Activated T-cell treated with anti-CD3 and anti-CD28 coated beads, Interleukin-2, amount 50 U/mL, for 72 hours (primary cell): ENCODE measurements at places on chromosomes 12 and 14. TPM values are rescaled to one million over a fixed set of nuclear protein-coding genes. Genes with fewer than 3 reads are reported as not detected.

- DNase-seq = no peak
These were observed 15.4 kb upstream of the RNASE4 start for GRCh38 chr14:20668969-20669368.

- no peak for DNase-seq
These were observed 58.7 kb downstream of the ST8SIA1 start for GRCh38 chr12:22275843-22276242.

DNA sequence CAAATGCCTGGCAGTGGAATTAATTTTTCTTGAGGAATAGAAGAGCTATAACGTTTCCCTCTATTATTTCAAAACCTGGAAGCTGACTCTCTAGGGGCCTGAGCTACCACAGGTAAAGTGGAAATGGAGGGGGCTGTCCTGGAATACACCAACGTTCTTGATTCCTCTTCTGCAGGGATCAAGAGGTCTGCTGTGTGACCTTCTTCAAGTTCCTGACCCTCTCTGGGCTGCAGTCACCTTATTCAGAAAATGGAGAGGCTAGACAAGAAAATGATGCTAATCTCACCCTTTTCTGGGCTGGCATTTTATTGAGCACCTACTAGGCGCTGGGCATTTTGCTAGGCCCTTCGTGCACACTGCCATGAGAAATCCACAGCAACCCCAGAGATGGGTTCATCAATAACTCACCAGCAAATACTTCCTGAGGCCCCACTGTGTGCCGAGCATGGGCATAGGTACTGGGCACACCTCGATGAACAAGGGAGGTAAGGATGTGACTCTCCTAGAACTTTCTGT, 55.2 kb upstream of the DLK1 start:
- no peak for DNase-seq

- no peak for DNase-seq
These were observed 15.7 kb downstream of the ADIPOR2 start for GRCh38 chr12:1706632-1706980.

DNA sequence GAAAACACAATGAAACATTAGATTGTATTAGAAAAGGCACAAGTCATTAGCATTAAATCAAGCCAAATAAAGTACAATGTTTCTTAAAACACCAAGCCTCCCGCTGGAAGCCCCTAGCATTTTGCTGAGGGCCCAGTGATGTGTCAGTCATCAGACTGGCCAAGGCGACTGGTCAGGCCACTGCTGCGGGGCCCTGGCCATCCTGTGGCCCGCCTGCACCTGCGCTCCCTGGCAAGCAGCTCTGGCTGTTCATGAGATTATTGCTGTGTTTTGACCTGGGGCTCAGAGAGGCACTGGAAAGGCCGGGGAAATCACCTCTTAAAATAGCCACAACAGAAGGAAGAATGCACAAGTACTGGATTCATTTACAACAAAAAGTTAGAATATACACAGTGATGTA, 24.2 kb upstream of the AMN start:
- no peak for DNase-seq

- DNase-seq = no peak
These were observed 214.0 kb downstream of the RGS6 start for GRCh38 chr14:72146241-72146640.

GRCh38 chr12:68971404-68971803, 38.4 kb upstream of the CPM start:
- no peak for DNase-seq

GRCh38 chr12:24425601-24425970, 476.1 kb upstream of the SOX5 start:
- no peak for DNase-seq

GRCh38 chr12:10829994-10830393, 3.8 kb upstream of the TAS2R10 start:
- no peak for DNase-seq

- DNase-seq = no peak
These were observed 26.0 kb downstream of the DDHD1 start for GRCh38 chr14:53127151-53127550.

DNA sequence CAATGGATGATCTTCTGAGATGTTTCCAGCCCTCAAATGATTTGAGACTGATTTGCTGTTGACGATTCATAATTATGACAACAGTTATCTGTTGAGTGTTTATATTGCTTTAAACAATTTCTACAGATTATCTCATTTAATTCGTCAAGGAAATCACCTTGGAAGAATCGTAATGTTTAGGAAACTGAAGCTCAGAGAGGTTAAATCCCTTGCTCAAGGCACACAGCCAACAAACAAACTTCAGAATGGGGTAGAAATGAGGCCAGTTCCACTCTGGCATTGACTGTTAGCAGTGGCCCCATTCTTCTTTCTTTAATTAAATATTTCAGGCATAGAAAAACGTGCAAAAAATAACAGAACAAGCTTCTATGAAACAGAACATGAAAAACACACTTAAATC, 4.0 kb upstream of the WSCD2 start:
- no peak for DNase-seq

DNA sequence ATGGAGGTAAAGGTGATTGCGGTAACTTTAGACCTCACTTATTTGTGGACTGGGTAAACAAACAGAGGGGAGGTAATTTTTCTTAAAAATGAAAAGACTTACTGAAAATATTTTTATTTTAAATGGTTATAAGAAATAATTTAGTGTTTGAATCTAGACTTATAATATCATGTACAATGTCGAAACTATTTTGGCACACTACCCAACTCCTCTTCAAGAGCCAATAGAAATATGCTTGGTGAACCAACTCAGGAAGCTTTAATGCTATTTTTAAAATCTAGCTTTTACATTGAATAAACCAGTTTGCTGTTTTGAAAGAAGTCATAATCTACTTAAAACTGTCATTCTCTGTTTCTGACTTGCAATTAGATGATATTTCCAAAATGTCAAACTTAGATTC, 175.8 kb upstream of the NPAS3 start:
- no peak for DNase-seq

GRCh38 chr12:108519558-108519957, 4.5 kb downstream of the FICD start:
- no peak for DNase-seq

DNA sequence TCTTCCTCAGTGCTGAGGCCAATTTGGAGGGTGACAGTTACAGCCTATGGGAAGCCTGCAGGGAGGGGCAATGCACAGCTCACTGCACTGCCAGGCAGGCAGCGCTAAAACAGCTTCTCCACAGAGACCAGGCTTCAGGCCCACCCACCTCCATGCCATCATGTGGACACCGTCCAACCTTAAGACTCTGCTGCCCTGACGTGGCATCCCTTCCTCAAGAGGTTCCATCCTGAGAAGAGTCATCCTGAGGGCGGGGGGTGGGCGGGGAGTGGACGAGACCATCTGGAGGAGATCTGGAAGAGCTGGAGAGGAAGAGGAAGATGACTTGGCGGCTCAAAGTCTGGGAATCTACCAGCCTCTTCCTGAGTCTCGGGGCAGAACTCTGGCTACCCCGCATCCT, 8.4 kb upstream of the ACVRL1 start:
- DNase-seq = no peak

GRCh38 chr12:31301311-31301710, 24.6 kb downstream of the SINHCAF start:
- no peak for DNase-seq

GRCh38 chr12:28869197-28869596, 279.9 kb upstream of the FAR2 start:
- no peak for DNase-seq

GRCh38 chr12:33519566-33519965, 79.9 kb upstream of the SYT10 start:
- DNase-seq = no peak

DNA sequence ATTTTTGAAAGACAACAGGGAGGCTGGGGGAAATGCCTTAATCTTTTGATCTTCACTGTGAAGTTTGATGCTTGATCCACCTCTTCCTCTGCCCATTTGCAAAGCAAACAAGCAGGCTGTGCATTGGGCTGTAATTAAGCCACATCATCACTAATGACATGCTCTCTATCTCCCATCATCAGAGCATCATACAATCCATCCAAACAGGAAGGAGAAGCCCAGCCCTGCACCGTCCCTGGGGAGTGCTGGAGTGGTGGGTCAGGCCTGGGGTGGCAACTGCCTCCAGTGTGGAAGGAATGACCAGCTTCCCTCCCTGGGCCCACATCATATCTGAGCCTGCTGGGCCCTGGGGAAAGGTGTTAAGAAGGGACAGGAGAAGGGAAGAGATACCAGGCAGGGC, 6.9 kb upstream of the KRT74 start:
- no peak for DNase-seq

DNA sequence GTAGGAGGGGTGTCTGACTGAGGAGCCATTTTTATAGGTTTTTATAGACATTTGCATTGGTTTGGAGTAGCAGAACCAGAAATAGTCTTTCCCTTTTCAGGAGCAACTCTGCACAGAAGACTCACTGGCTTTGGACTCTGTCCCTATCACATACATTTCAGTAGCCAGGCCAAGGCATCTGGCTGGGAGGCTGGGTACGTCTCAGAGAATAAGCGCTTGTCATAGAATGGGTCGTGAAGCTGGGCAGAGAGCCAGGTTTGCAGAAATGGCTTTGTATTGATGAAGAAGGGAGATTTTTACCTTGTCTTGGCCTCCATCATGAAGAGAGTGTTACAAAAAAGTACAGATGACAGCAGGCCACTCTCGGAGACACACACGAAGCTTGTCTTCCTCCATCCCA, 98.6 kb downstream of the CACNA1C start:
- DNase-seq = no peak

DNA sequence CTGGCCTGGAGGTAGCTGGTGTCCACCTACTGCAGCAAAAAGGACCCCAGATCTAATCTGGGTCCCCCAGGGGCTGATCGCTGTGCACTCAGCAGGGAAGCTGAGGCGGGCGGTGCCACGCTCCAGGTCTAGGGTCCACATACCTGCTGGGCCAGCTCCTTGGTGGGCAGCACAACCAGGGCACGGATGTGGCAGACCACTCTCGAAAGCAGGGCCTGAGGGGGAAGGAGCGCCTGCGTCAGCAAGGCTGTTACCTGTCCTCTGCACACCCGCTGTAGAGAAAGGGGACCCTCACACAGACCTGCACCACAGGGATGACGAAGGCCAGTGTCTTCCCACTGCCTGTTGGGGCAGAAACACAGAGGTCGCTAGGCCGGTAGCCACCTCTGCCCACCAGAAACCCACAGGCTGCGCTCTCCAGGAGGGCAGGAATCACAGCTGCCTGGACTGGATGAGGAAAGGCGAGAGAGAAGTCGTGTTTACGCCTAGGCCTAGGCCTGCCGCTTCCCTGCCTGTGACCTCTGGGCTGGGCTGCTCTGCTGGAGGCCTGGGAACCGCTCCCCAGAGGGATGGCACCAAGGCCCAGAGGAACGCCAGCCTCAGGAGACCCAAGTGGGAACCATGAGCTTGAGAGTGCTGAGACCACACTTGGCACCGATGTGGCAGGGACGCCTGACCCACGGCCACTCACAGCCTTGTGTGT, 2.0 kb downstream of the DDX51 start:
- DNase-seq = no peak

GRCh38 chr14:23307687-23308644, 1.3 kb downstream of the BCL2L2 start:
- no peak for DNase-seq

Gene TPH2
- total RNA-seq = not detected

Gene TTC5
- 15.5 TPM for total RNA-seq

Gene PLCZ1
- total RNA-seq = not detected

Gene CACNA1C
- 0.21 TPM for total RNA-seq

Gene TSFM
- total RNA-seq = 30.4 TPM

Gene FOXG1
- not detected for total RNA-seq

Gene E2F7
- total RNA-seq = 5.7 TPM

Gene CEP170B
- total RNA-seq = 7.9 TPM
